ENCODE measurements at places on chromosomes 5 and 9. TPM values are rescaled to one million over a fixed set of nuclear protein-coding genes. Genes with fewer than 3 reads are reported as not detected.

GRXCR2 gene
- not detected for polyA plus RNA-seq

OLFML2A gene
- 24.5 TPM for polyA plus RNA-seq

MATR3 gene
- polyA plus RNA-seq: 585 TPM

LCN10 gene
- polyA plus RNA-seq: 1.5 TPM

CDC23 gene
- 56.6 TPM for polyA plus RNA-seq

PCDHB2 gene
- 8.1 TPM for polyA plus RNA-seq

IFNA2 gene
- polyA plus RNA-seq: not detected

LMX1B gene
- 15.7 TPM for polyA plus RNA-seq

TMEM38B gene
- polyA plus RNA-seq: 35.9 TPM

PCDHA6 gene
- 0.35 TPM for polyA plus RNA-seq

MLANA gene
- polyA plus RNA-seq: 0.98 TPM

TMEFF1 gene
- 8.6 TPM for polyA plus RNA-seq

SAP30L gene
- polyA plus RNA-seq: 52.2 TPM

CATSPER3 gene
- polyA plus RNA-seq: 1.1 TPM

IL3 gene
- polyA plus RNA-seq: not detected

FGF1 gene
- polyA plus RNA-seq: 21.0 TPM

CCDC171 gene
- polyA plus RNA-seq: 5.5 TPM

AUH gene
- polyA plus RNA-seq: 36.8 TPM

CCL21 gene
- 21.2 TPM for polyA plus RNA-seq

SELENOP gene
- polyA plus RNA-seq: 421 TPM

DBH gene
- polyA plus RNA-seq: 0.51 TPM

Measured in left renal cortex interstitium (tissue), 4 donors.